ENCODE measurements at places on chromosomes 1 and 21.
A peak's percentile ranks its signal among the peaks of the same experiment; 100 is the strongest.

DNA sequence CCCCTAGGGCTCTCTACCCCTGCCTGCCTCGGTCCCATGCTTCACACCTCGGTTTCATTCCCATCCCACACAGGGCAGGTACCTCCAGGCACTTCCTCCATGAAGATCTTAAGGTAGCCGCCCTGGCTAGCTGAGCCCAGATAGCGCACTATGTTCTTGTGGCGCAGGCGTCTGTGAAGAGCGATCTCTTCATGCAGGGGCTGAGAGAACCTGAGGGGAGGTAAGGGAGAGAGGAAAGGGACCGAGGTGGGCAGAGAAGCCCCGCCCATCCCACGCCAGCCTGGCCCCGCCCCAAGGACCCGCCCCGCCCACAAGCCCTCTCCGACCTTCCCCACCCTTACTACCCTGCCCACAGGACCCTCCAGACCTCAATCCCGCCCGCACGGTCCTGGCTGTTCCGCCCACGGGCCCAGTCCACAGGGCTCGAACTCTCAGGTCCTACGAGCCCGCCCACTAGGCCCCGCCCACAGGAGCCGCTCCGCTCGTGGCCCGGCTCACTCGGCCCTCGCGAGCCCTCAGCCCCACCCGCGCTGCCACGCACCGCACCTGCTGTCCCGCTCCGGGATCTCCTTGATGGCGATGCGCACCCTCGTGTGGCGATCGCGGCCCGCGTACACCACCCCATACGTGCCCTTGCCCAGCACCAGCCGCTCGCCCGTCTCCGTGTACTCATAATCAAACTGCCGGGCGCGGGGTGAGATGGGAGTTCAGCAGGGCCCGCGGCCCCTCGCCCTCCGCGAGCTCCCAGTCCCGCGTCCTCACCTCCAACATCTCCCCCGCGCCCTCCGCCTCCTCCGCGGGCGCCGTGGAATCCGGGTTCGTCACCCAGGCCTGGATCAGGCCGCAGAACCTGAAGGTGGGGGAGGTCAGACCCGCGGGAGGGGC, 6.4 kb downstream of the MAP3K6 start:
- DNase-seq = peak; percentile 48

DNA sequence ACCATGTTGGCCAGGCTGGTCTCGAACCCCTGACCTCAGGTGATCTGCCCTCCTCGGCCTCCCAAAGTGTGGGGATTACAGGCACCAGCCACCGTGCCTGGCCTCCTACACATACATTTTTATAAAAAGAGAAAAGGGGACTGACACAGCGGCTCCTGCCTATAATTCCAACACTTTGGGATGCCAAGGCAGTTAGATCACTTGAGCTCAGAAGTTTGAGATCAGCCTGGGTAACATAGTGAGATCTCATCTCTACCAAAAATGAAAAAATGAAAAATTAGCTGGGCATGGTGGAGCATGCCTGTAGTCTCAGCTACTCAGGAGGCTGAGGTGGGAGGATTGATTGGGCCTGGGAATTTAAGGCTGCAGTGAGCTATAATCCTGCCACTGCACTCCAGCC, 23.4 kb downstream of the ZNF281 start:
- DNase-seq = no peak

DNA sequence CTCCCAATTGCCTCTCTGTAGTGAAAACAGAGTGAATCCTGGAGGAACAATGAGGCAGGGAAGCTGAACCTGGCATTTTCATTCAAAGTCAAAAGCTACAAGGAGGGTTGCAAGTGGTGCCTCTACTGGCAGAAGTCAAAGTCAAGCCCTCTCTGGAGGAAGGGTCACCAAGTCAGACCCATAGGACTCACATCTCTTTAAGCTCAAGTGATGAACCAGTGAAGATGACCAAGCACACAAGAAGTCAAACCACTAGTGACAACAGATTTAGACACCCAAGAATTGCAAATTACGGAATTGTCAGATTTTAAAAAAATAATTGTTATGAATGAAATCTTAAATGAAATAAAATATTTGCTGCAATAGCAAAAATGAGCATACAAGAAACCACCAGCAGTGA, 81.1 kb upstream of the ATP1B1 start:
- DNase-seq = no peak

DNA sequence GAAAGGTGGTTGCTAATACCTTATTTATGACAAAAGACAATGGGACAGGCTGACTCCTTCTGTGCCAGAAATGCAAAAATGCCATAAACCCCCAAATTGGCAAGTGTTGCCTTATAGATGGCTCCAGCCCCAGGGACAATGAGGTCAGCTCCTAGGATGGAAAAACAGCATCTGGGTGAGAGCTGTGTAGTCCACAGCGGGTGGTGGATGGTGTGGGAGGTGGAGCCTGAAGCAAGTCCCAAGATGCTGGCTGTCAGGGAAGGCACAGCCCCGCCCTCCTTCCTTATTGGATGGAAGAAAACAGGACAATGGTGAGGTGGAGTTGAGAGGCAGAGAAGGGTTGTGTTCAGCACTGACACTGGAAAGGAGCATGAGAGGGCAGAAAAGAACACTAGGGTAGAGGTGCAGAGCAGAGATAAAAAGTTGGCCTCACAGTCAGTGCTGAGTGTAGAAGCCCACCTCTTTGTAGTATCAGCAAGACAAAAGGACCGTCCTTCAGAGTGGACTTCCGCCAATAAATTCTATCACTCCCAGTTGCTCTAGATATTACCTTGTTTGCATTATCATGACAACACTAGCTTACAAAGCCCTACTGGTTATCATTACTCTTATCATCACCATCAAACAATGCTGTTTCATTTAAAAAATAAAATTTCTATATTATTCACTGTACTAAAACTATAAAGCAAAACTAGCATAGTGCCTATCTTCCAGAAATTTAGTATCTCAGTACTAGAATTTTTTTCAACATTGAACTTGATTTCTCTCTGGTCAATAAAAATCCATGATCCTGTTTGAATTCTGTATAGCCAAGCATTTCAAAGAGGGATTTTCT, 3.7 kb upstream of the SDE2 start:
- DNase-seq = no peak

DNA sequence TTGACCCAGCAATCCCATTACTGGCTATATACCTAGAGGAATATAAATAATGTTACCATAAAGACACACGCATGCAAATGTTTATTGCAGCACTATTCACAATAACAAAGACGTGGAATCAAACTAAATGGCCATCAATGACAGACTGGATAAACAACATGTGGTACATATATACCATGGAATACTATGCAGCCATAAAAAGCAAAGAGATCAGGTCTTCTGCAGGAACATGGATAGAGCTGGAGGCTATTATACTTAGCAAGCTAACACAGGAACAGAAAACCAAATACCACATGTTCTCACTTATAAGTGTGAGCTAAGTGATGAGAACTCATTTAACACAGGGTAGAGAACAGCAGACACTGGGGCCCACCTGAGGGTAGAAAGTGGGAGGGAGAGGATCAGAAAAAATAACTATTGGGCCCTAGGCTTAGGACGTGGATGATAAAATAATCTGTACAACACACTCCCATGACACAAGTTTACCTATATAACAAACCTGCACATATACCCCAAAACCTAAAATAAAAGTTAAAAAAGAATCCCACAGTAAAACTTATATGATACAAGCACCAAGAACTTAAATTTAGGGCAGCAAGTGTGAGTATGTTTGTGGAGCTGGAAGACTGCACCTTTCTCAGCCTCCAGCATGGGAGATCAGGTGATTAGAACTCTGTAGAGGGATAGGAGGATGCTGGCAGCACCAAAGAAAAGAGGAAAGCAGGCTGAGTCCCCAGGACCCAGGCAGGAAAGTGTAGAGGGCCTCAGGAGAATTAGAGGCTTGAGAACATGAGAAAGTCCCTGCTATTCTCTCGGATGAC, 320.8 kb upstream of the USP24 start:
- DNase-seq = no peak

DNA sequence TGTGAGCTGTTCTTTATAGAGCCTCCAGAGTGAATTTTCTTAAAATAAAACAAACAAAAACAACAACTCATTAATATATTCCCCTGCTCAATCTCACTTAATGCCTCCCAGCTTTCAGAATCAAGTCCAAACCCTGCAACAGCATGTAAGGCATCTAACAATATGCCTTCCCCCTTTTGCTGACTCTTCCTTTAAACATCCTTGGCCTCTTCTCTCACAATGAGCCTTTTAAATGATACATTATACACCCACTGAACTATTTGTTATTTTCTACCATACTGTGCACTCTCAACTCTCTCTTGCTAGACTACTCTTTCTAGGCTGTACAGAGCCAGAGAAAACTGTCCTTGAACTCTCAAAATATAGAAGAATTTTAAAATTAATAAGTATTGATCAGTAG, 115.2 kb upstream of the SNX7 start:
- DNase-seq = no peak
